ENCODE measurements at places on chromosomes 7 and 10.
A peak's percentile ranks its signal among the peaks of the same experiment; 100 is the strongest.

- DNase-seq: no peak
Observed at GRCh38 chr7:107286751-107287621, 118.2 kb downstream of the HBP1 start.

- no peak for DNase-seq
Observed at GRCh38 chr10:57952741-57953140, 315.0 kb downstream of the IPMK start.

- DNase-seq: no peak
Observed at GRCh38 chr10:6062101-6062771, at the start of gene IL2RA. TSS of gene IL2RA (minus strand) at chr10:6062367. CDS start at chr10:6062151, 216 bp downstream.

GRCh38 chr7:112160130-112160770, 45.9 kb downstream of the DOCK4 start:
- no peak for DNase-seq

DNA sequence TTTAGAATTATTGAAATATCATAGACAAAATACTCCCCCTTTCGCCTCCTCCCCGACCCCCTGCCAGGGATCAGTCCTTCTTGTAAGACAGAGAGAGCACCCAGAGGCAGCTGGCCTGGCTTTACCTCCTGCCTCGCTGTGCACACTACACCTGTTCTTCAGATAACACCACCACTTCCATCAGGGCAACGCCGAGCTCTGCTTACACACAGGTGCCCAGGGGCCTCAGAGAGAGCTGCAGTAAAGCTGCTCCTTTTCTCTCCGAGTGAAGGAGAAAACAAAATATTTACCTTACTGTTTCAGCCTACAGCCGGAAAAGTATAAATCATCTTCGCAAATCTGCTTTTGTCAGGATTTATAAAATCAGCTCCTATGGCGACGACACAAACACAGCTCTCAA, 80.7 kb downstream of the HIPK2 start:
- no peak for DNase-seq

- no peak for DNase-seq
Observed at GRCh38 chr10:88392222-88392621, 190.9 kb downstream of the RNLS start.

GRCh38 chr10:122992031-122992585, 11.9 kb downstream of the PSTK start:
- no peak for DNase-seq

- no peak for DNase-seq
Observed at GRCh38 chr7:31373337-31374289, 33.1 kb upstream of the NEUROD6 start.

DNA sequence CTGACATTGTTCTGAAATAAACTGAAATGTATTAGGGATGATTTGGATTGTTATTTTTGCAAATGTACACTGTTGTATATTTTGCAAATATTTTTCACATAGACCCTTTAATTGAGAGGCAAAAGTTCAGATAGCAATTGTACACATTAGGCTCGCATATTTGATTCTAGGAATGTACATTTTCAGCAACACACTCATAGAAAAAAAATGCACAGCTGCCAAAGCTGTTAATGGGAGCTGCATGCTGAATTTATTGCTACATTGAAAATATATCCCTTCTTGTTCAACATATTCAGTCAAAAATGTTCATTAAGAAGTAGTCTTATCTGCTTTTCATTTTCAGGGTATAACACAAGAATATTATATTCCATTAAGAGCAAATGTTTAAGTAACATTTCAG, 512.9 kb downstream of the ATRNL1 start:
- DNase-seq: no peak

- DNase-seq: no peak
Observed at GRCh38 chr7:155874411-155874810, 62.1 kb upstream of the SHH start.

- DNase-seq: no peak
Observed at GRCh38 chr10:132476146-132477065, 61.2 kb upstream of the INPP5A start.

- no peak for DNase-seq
Observed at GRCh38 chr7:25643770-25644394, 415.6 kb upstream of the NPVF start.

DNA sequence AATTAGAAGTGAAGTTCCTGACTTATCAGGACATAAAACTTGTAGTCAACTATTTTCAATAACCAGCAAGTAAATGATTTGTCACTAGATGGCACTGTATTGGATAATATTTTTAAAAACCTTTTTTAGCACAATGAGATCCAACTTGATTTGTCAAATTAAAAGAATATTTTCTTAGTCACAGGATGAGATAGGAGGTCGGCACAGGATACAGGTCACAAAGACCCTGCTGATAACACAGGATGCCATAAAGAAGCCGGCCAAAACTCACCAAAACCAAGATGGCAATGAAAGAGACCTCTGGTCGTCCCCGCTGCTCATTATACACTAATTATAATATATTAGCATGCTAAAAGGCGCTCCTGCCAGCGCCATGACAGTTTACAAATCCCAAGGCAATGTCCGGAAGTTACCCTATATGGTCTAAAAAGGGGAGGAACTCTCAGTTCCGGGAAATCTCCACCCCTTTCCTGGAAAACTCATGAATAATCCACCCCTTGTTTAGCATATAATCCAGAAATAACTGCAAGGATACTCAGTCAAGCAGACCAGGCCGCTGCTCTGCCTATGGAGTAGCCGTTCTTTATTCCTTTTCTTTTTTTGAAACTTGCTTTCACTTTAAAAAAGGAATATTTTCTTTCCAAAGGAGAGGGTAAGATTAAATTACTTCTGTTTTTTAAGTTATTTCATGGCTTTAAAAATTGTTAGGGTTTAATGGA, 255.7 kb upstream of the MKLN1 start:
- peak; percentile 21 for DNase-seq

GRCh38 chr10:27714349-27714748, 31.3 kb downstream of the MKX start:
- no peak for DNase-seq

- DNase-seq: no peak
Observed at GRCh38 chr7:7830122-7830878, 111.9 kb upstream of the RPA3 start.

DNA sequence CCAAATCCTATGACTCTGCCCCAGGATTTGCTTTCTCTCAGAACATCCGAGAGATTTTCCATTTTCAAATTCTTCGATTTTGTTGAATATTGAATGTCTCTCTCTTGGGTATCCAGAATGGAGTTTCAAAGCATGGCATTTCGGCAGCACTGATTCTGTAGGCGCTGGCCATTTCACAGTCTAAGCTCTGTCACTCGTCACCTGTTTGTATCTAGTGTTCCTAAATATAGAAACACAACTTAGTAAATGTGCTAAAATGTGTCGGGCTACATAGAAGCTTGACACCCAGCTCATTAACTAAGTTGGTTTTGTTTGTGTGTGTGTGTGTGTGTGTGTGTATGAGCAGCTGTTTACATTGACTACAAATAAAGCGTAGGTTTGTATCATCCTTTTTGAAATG, 173.5 kb upstream of the FZD1 start:
- no peak for DNase-seq

DNA sequence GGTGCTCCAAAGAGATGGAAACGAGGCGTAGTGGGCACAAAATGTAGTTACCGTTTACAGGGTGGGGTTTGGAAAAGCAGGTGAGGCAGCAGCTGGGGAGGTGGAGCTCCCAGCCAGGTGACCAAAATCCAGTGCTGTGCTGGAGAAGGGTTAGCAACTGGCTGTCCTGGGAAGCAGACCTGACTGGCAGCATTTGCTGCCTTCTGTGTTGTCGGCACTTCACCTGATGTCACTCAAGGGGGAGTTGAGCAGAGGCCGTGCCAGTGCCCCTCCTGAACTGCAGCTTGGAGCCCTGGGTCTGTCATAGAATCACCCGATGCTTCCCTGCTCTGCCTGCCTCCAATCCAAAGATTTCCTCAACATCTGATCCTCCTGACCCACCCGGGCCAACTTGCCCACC, 12.8 kb downstream of the GCK start:
- DNase-seq: no peak

- DNase-seq: no peak
Observed at GRCh38 chr10:44960482-44961229, 1.1 kb downstream of the RASSF4 start.

DNA sequence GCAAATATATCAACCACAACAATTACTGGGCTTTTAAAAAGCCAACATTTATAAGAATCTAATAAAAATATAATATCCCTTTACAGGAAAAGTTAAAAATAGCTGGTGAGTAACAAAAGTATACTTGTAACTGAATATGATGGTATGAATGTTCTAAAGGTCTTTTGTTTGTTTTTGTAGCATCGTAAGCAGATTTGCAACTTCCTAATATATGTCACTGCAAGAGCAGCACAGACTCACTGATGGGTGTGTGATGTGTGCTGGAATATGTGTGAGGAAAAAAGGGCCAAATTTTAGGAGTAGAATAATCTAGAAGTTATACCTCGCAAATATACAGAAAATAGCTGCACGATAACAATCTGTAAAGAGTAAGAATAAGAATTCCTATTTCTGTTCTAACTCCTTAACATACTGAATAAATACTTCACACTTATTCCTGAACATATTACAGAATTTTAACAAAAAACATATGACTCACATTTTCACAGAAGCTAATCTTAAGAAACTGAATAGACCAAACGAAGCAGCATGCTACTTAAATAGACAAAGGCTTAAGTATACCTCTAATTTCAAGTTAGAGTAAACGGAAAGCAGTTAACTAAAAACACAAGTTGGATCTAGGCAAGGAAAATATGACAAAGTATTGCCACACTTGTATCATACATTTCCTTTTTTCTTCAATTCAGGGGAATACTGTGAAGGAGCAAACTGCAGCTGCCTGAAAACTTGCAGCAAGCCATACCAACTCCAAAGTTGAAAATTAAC, 9.6 kb downstream of the ETV1 start:
- DNase-seq: no peak

- no peak for DNase-seq
Observed at GRCh38 chr7:129800901-129801300, 151.9 kb downstream of the UBE2H start.

GRCh38 chr7:131152766-131153165, 174.9 kb upstream of the MKLN1 start:
- no peak for DNase-seq

DNA sequence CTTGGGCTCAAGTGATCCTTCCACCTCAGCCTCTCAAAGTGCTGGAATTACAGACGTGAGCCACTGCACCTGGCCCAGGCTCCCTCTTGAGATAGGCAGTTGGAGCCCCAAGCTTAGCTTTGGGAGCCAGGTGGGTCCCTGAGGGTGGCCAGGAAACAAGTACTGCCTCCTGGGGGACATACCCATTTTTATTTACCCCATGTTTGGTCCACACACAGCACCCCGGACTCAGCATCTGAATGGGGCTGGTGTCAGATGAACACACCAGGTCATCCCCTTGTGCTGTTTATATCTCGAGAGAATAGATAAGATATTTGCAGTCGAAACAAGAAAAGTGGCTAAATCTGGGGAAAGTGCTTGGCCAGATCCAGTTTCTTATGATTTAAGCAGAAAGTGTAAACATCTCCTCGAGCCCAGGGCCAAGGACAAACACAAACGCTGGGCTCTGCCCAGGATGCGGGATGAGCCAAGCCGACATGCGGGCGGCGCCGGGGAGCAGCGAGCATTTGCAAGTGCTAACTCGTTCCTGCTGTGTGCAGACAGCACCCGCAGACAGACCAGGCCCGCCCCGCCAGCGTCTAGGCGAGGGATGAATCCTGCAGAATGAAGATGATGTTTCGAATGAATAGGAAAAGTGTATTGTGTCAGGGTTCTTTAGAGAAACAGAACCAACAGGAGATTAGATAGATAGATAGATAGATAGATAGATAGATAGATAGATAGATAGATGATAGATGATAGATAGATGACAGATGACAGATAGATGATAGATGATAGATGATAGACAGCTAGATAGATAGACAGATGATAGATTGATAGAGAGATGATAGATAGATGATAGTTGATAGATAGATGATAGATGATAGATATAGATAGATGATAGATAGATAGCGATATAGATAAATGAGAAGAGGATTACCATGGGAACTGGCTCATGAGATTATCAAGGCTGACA, 44.4 kb upstream of the OCM2 start:
- no peak for DNase-seq

GRCh38 chr7:158366346-158366745, 221.3 kb downstream of the PTPRN2 start:
- DNase-seq: no peak

DNA sequence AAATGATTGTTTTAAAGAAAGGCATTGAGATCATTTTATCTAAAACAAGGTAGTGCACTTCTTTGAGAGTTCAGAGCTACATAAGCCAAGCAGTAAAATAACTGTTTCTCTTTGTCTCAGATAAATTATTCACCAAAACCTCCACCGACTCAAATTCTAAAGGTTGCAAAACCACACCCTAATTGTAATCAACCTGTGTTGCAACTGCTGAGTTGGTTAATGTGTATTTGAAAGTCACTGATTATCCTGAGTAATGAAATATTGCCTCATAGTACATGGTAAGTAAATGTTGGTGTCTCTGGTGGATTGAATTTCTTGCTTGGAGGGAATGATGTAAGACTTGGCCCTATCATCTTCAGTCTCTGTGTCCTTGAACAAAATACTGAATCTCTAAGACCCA, 35.9 kb upstream of the CYP2C9 start:
- no peak for DNase-seq

DNA sequence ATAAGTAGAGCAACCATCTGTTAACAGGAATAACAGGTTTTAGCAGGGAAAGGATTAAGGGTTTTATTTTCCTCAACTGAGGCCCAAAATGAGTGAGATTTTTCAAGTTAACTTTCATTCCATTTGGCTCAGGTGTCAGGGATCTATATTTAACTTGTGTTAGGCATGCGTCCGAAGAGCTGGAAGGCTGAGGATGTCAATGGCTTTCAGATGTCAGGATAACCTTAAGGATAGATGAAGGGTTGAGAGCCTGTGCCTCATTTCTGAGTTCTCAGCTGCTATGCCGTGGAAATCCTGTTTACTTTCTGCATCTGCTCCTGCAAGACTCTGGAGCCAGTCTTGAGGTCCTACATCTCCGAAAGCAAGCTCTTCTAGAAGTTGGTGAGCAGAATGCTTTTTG, 36.4 kb upstream of the CD36 start:
- no peak for DNase-seq

DNA sequence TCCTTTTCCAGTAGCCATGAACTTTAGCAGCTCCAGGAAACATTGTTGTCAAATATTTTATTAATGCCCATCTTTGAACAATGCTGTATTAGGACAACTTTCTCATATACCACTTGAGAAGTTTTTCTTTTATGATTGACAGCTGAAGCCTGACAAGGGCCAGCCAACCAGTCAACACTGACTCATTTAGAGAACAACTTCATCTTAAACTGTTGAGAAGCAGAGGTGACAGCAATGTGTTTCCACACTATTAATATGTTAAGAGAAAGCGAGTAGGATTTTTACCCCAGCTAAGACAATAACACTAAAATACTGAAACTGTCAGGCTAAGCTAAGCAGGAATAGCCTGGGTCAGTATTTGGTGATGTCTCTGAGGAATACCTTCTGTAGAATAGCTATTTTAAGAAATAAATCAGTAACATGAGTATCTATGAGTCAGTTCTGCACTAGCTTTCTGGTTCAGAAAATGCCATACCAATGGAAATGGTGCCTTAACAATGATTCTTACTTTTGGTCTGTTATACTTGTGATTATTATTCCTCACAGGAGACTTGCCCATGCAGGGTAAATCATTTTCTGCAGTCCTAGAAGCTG, 168.8 kb upstream of the POT1 start:
- DNase-seq: no peak

Data from nucleus accumbens (tissue), 56 donors.